PC-3 (cell line): ENCODE measurements at places on chromosomes 5 and 9. TPM values are rescaled to one million over a fixed set of nuclear protein-coding genes. Genes with fewer than 3 reads are reported as not detected.

DNA sequence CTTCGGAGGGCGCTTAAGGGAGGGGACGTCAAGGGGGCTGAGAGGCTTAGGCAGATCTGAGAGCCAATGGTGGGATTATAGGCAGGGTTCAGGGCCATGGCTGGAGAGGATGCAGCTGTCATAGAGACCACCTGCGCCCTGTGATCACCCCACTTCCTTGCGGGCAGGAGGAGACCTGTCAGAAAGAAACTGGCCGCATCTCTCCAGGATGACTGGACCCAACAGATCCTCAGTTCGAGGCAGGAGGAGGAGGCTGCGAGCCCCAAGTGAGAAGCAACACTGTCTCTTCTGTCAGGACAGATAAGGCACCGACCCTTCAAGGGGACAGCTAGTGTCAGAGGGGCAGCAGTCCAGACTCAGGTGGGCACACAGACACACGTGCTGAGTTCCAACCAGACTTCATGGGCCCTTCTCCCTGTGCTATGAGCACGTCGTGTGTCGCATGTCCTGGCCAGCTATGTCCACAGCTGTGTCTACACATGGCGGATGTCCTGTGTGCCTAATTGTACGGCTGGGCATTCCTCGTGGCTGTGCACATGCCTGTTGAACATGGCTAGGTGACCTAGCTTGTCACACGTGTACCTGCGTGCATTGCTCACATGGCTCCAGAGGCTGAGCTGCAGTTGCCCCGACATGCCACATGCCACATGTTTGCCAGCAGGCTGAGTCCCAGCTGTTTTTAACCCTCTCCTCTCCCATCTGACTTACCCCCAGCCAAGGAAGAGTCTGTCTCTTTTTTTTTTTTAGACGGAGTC lies 583 bp upstream of the AQP3 start:
- H3K27ac ChIP-seq: no peak overlapping the region
- DNase-seq: no peak
- peaks cover 33% of the 10 kb centered on the region for H3K4me1 ChIP-seq
- no peaks in the 10 kb centered on the region for H3K27me3 ChIP-seq
- H3K36me3 ChIP-seq: no peaks in the 10 kb centered on the region
- H3K4me3 ChIP-seq: peak overlapping the region; percentile 72

GRCh38 chr9:99431103-99431502 lies 209.0 kb downstream of the SEC61B start:
- H3K27me3 ChIP-seq: no peaks in the 10 kb centered on the region
- no peaks in the 10 kb centered on the region for H3K36me3 ChIP-seq
- no peak overlapping the region for H3K27ac ChIP-seq
- DNase-seq: no peak
- H3K4me1 ChIP-seq: peaks cover 25% of the 10 kb centered on the region

DNA sequence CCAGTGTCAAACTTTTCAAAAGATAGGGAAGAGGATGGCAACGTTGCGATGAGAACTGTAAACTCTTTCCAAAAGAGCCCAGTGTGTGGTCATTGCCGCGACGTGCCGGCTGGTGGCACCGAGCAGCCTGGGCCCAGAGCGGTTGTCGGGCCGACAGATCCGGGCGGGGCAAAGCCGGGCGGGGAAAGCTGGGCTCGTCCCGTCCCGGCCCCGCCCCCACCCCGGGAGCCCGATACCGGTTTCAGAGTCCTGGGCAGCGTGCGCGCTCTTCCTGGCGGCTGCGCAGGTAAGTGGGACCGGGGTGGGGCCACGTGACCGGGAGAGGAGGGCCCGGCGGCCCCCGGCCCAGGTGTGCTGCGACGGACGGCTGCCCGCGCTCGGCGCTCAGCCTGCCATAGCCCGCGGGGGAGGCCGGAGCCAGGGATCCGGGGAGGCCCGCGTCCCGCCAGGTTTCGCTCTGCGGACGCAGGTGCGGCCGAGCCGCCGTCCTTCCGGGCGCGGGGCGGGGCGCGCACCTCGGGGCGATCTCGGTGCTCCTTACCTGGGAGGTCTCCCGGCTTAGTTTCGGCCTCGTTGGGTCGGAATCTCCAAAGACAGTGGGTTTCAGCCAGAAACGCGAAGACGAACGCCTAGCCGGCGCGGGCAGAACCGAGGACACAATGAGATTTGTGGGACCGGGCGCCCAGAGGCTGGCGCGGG lies at the start of gene MARVELD2:
Gene MARVELD2 (plus strand): TSS at position 232 of the 699 bp plus-strand sequence. CDS start 4,270 bp downstream, outside the sequence.
- peak; percentile 90 for DNase-seq
- peak within 1 kb of the TSS; percentile 85 for H3K4me3 ChIP-seq
- peaks cover 8% of the 10 kb centered on the region; the same call in 1 of the 2 replicates for H3K36me3 ChIP-seq
- H3K4me1 ChIP-seq: peaks cover 7% of the 10 kb centered on the region; the same call in 1 of the 2 replicates

GRCh38 chr5:137156180-137156579 lies 342.9 kb downstream of the SPOCK1 start:
- H3K4me1 ChIP-seq: no peaks in the 10 kb centered on the region
- no peaks in the 10 kb centered on the region for H3K27me3 ChIP-seq
- no peaks in the 10 kb centered on the region for H3K36me3 ChIP-seq

Gene PGM5
- 75.5 and 90.2 TPM in 2 replicates for total RNA-seq

Gene ROPN1L
- total RNA-seq: 0.95 and 1.7 TPM in 2 replicates

GRCh38 chr9:97892421-97892820 lies 29.9 kb downstream of the TRMO start:
- H3K4me3 ChIP-seq: no peak overlapping the region
- H3K36me3 ChIP-seq: no peaks in the 10 kb centered on the region
- H3K4me1 ChIP-seq: no peaks in the 10 kb centered on the region
- H3K27ac ChIP-seq: no peak overlapping the region
- H3K27me3 ChIP-seq: no peaks in the 10 kb centered on the region
- no peak for DNase-seq

DNA sequence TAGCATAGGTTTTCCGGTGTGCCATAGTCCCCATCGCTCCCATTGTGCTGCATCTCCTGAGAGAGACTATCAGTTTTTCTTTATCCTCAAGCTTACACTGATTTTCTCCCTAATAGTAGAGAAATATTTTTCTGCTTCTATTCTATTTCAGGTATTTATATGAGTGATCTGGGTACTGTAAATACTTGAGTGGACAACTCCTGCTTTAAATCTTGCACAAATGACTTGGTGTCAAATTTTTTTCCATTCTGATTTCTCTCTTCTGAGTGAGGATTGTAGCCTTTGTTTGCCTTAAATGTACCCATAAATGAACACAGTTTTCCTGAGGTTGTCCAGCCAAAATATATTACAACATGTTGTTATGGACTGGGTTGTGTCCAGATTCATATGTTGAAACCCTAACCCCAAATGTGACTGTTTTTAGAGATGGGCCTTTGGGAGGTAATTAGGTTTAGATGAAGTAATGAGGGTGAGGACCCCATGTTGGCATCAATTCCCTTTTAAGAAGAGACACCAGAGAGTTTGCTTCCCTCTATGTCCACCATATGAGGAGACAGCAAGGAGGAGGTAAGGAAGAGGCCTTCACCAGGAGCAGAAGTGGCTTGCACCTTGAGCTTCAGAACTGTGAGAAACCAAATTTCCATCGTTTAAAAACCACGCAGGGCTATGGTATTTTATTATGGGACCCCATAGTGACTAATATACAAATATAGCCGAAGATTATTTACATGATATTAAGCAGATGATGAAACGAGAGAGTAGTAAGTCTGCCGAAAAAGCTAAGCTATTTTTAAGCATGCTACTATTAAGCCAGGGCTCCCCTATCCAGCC lies 336.4 kb upstream of the MPDZ start:
- no peaks in the 10 kb centered on the region for H3K4me1 ChIP-seq
- no peak overlapping the region for H3K27ac ChIP-seq

DNA sequence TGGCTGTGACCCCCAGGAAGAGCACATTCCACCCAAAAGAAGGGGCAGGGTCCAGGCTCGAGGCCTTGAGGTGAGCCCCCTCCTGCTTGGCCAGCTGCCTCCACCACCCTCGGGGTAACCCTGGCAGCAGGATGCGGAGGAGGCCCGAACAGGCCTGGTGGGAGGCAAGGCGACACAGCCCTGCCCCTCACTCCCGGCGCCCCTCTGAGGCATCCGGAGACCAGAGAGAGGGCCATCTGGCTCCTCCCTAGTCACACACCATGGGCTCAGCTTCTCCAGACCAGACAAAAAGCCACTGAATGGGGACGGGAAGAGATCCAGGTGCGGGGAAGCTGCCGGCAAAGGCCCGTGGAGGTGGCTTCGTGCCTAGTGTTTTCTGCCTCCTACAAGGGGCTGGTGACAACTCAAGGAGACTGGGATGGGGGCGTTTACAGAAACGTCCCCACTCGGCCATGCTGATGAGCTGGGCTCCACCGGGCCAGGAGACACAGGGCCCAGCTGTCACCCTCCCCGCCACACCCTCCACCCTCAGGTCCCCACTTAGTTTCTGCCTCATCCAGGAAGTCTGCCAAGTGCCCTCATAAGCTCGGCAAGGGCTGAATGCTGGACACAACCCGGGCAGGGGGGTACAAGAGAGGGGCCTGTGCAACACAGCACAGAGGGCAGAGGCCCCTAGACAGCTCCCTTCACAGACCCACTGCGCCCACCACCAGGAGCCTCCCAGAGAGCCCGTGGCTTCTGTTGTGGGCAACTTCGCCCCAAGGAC lies 41.9 kb downstream of the NACC2 start:
- no peaks in the 10 kb centered on the region for H3K36me3 ChIP-seq
- peak overlapping the region; percentile 79 for H3K27ac ChIP-seq
- no peak for DNase-seq
- H3K4me3 ChIP-seq: peak overlapping the region; percentile 82

GRCh38 chr9:109278848-109279247 lies 42.0 kb downstream of the EPB41L4B start:
- H3K4me3 ChIP-seq: no peak overlapping the region
- H3K27me3 ChIP-seq: no peaks in the 10 kb centered on the region
- no peaks in the 10 kb centered on the region for H3K36me3 ChIP-seq
- H3K4me1 ChIP-seq: no peaks in the 10 kb centered on the region

Gene IFNK
- total RNA-seq: not detected in 2 replicates

GRCh38 chr5:132890817-132891216 lies 17.3 kb downstream of the LEAP2 start:
- no peaks in the 10 kb centered on the region for H3K4me1 ChIP-seq
- H3K27ac ChIP-seq: no peak overlapping the region
- no peaks in the 10 kb centered on the region for H3K27me3 ChIP-seq
- DNase-seq: no peak
- no peak overlapping the region for H3K4me3 ChIP-seq

Gene PCSK1
- not detected in 2 replicates for total RNA-seq

Gene GFI1B
- not detected in 2 replicates for total RNA-seq

DNA sequence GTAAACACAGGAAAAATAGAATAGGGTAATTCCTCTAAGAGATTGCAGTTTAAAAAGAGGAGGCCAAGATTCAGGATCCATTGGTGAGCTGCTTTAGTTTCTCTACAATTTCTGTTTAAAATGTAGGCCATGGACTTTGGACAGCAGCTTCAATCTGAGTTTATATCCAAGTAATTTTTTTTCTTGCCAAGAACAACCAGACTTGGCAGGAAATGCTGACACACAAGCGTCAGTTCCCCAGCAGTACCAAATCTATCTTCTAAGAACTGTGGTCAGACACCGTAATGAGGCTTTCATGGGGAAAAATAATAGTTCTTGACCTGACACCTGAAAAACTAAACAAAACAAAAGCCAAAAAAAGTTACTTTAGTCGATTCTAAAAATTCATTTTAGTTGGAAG lies 528.8 kb downstream of the CSNK1G3 start:
- no peaks in the 10 kb centered on the region for H3K4me1 ChIP-seq
- H3K36me3 ChIP-seq: no peaks in the 10 kb centered on the region
- H3K27me3 ChIP-seq: no peaks in the 10 kb centered on the region
- H3K4me3 ChIP-seq: no peak overlapping the region

DNA sequence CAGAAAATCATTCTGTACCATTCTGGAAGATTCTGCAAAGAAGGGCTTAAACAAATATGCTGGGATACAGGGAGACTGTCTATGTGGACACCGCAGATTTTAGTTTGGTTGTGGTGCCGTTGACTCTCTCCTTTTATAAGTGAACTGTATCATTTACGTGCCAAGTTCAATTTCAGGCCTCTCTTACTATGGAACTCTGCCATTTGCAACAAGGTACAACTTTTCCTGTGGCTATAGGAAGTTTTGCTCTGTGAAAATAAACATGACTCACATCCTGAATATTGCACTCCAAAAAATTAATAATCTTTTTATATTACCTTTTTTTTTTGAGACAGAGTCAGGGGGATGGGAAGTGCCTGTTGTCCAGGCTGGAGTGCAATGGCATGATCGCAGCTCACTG lies 29.7 kb upstream of the CSNK1G3 start:
- peaks cover 6% of the 10 kb centered on the region for H3K4me1 ChIP-seq
- H3K36me3 ChIP-seq: no peaks in the 10 kb centered on the region
- DNase-seq: peak; percentile 59
- no peak overlapping the region for H3K27ac ChIP-seq
- H3K4me3 ChIP-seq: no peak overlapping the region

DNA sequence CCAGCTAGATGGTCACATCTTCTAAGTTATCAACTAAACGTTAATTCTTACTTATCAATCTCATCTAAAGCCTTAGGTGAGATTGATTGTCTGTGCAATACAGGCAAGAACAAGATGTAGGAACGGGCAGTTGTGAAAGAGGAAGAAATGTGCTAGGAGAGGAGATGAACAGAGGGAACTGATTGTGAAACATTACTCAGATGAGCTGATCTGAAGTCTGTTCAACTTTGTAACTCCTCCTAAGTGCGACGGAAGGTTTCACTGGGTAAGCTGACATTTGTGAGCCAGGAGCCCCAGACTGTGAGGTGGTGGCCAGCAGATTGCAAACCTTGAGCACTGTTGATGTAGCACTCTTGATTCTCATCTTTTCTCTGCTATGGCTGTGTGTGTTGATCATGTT lies 204.1 kb downstream of the CD180 start:
- DNase-seq: no peak
- no peak overlapping the region for H3K27ac ChIP-seq
- H3K4me1 ChIP-seq: peaks cover 22% of the 10 kb centered on the region

Gene OTULINL
- total RNA-seq: 46.4 and 54.6 TPM in 2 replicates
